NCI-H345 (cell line): ENCODE measurements at places on chromosomes 1 and 21.
A peak's percentile ranks its signal among the peaks of the same experiment; 100 is the strongest.

- DNase-seq, result no peak
These were observed 37.0 kb upstream of the POFUT2 start for GRCh38 chr21:45324489-45325205.

- no peak for DNase-seq
These were observed 972 bp upstream of the KDM4A start for GRCh38 chr1:43648876-43649477.

DNA sequence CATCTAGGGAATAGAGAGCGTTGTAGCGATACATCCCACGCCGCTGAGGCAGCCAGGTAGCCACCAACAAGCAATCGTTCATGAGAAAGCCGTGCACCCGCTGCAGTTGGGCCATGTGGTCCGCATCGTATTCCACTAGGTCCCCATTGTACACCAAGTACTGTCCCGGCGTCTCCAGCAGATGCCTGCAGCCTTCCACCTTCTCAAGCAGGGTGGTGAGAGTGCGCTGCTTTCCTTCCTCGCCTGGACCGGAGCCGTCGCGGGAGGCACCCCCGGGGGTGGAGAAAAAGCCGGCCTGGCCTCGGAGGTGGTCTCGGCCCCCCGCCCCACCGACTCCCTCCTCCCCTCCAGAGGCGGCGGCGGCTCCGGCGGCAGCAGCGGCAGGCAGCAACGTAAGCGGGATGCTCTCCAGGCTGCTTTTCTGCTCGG, 595 bp downstream of the EXOC8 start:
- DNase-seq, result no peak

- no peak for DNase-seq
These were observed 109.2 kb upstream of the NR5A2 start for GRCh38 chr1:199918196-199918769.

- DNase-seq, result no peak
These were observed 58.5 kb upstream of the CNTN2 start for GRCh38 chr1:204984499-204984898.

DNA sequence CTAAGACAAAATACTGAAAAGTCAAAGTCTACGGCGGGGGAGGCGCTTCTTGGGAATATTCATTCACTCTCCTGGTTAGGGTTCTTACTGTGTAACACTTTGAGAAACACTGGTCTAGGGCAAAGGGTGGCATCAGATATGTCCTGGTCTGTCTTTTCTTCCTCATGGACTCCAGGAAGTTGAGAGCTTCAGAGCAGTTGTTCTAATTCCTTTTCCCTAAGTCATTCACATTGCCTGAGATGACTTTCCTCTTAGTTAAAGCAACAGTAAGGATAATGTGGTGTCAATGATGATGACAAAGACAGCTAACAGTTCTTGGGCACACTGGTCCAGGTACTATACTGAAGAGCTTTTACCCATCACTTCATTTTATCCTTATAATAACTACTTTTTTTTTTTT, 27.0 kb downstream of the FGGY start:
- no peak for DNase-seq

DNA sequence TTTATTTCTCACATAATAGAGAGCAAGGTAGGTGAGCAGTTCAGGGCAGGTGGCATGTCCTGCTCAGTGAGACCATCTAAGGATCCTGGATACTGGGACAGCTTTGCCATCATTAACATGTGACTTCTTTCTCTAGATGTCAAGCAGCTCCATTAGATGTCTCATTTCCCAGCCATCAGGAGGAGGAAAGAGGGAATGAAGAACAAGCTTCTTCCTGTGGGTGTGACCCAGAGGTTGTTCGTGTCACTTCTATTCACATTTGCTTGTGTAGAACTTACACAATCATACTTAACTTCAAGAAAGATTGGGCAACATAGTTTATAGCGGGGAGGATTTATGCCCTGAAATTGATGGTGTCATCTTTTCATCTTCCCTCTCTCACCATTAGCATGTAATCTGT, 169.2 kb upstream of the B3GALT2 start:
- DNase-seq, result no peak

- no peak for DNase-seq
These were observed 173.5 kb downstream of the DISC1 start for GRCh38 chr1:231800108-231800507.

DNA sequence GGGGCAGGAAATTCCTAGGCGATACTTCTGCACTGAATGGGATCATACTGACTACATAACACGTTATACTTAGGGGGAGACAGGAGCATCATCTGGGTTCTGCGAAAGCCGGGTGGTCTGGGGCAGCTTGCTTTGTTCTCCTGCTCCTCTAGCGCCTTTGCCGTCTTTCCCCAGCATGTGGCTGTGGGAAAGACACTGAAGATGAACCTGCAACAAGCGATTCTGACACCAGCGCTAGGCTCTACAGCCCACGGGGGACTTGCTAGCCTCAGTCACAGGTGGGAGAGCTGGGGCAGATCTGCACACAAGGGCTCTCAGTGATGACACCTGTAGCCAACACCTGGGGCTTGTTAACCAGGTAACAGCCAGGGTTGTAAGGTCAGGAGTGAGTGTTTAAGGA, 51.8 kb downstream of the CD46 start:
- DNase-seq, result no peak

- DNase-seq, result no peak
These were observed 63.0 kb downstream of the PIGK start for GRCh38 chr1:77156214-77156613.

DNA sequence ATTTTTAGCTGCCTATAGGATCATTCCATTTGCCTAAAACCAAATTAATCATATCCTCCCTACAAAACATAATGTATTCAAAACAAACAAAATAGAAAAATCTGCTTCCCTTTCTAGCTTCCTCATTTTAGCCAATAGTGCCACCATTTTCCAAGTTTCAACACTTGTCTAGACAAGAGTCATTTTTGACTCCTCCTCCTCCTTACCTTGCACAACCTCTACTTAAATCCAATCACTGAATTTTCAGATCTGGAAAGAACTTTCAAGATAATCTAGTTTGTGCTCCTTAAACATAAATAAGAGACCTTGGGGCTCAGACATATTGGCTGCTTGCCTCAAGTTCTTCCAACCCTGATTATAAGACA, 7.4 kb downstream of the STX6 start:
- no peak for DNase-seq

GRCh38 chr21:34635307-34635706, 20.4 kb upstream of the RCAN1 start:
- no peak for DNase-seq

DNA sequence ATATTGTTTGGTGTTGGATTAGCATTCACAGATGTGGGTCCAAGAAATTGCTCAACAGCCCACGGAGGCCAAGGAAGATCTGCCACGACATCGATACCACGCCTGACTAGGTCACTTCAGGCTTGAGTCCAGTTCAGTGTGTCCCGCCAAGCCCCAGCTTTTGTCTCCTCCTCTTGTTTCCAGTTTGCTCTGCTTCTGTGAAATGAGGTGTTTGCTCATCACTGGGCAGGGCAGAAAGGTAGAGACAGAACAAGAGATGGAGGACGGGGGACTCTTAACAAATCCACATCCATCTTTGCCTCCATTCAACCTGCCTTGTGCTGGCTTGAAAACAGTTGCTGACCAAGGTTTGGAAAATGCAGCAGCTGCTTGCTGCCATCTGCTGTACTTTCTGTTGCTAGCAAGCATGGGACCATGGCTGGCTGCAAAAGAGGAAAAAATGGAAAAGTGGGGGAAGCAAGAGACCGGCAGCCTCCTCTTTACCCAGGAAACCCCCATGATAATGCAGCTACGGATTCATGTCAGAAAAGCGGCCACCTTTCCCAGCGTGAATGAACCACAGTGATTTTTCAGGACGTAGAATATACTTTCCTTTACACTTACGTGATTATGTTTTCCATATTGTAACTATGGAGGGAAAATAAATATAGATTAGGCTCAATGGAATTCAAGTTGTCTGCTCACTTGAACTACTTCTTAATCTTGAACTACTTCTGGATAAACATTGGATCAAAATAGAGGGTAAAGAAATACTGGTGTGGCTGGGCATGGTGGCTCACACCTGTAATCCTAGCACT, 80.2 kb upstream of the GREM2 start:
- DNase-seq, result peak; percentile 37

DNA sequence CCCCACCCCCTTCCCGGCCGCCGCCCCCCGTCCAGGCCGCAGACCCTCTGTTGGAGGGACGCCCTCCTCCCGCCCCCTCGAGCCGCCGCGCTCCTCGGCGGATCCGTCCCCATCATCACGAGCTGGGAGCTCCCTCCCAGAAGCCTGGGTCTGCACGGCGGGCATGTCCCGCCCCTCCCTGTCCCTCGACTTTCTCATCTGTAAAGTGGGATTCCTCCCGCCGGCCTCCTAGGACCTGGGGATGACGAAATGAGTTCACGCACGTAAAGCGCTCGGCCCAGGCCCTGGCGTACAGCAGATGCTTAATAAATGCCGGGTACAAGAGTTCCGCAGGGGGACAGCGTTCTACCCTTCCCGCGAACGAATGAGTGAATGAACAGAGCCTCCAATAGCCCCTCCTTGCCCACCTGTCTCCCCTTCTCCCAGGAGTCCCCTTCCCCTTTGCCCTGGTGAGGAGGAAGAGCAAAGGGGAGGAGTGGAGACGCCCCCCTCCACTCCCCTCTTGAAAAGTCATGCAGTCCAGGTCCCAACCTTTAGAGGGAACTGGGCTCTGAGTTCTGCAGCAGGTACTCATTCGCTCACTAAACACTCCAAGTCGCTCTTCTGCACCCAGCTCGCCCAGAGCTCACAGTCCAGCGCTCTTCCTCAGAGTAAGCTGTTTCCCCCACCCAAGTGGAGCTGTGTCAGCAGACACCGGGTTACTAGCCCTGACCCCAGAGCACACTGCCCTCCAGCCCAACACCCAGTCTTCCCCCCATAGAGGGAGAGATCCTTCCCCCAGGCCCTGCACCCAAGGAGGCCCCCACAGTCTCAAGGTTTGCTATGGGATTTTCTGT, 16.8 kb downstream of the RAP1GAP start:
- DNase-seq, result no peak

DNA sequence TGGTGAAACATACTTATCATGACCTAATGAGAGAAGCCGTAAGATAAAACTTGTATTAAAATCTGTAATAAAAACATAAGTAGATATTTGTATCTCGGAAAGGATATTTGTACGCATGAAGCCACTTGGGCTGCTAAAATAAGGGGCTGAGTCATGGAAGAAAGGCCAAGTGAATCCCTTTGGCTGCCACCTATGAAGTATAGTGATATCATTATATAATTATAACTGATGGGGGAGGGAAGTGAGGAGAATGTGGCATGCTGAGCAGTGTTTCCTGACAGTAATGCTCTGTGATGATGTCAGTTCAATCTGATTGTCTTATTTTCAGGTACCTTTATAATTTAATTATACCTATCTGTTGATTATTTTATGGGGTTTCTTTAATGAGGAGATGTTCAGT, 13.6 kb downstream of the RWDD3 start:
- DNase-seq, result no peak

DNA sequence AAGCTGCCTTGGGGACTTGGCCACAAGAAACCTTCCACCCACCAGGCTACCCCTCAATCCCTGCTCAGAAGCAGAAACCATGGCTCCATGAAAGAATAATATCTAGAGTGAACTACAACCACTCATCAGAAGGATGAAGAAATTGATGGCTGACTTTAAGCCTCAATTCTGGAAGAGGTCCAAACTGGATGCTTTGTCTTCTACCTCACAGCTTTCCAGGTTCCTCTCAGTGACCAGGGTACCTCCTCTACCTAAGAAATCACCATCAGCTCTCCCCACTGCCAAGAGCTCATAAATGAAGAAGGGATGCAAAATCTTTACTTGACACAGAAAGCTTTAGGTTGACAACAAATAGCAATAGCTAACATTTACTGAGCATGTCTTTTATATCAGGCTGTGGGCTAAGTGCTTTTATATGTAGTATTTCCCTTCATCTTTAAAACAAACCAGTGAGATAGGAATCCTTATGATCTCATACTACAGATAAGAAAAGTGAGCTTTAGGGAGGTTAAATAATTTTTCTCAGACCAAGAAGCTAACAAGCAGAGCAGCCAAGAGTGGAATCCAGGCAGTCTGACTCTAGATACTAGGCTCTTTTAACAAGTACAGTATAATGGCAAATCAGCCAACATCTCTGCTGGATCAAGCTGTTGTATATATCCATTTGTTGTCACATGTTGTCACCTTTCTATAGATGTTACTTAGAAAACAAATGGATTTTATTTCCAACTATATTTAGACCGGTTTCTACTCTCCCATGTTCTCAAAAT, 243.0 kb upstream of the SGIP1 start:
- DNase-seq, result no peak
